ENCODE measurements at places on chromosomes 1 and 21.
A peak's percentile ranks its signal among the peaks of the same experiment; 100 is the strongest.

GRCh38 chr1:162535501-162535900 is 26.0 kb upstream of the UAP1 start:
- DNase-seq, result no peak

DNA sequence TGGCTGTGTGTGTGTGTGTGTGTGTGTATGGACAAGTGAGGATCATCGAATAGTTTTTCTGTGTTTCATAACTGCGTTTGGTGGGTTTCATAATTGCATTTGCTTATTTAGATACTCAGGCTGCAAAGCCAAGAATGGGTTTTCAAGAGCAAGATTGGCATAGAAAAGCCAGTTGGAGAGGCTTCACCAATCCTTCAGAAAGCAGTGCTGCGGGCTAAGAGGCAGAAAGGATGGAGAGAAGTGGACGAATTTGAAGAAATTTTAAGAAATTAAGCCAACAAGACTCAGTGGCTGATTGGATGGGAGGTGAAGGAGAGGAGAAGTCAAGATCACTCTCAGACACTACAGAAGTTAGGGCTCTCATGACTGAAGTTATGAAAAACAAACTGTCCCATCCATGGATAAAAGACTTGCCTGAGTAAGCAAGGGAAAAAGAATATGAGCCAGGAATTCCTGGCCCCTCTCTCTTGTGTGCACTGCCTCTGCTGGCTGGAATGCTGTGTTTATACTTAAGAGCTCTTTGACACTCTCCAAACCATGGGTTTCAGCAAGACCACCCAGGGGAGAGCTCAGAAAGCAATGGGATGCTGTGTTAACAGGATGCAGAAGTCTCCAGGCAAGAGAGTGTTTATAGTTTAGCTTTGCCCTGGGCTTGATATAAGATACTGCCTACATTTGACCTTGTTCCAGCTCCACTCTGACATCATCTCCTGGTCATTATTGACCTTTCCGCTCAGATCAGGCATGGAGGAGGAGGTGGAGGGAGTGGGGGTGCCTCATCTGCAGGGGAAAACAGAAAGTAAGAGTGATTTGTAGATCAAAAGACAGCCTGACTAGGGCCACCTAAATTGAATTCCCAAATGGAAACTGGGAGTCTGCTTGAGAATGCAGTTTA is 232.0 kb upstream of the PLXNA2 start:
- no peak for DNase-seq

- no peak for DNase-seq
Observed at GRCh38 chr1:113536182-113536780, 146.0 kb downstream of the MAGI3 start.

GRCh38 chr21:43467785-43468184 is 40.9 kb upstream of the SIK1 start:
- peak; percentile 1 for DNase-seq

- DNase-seq, result no peak
Observed at GRCh38 chr1:65387821-65388220, 32.6 kb upstream of the LEPR start.

DNA sequence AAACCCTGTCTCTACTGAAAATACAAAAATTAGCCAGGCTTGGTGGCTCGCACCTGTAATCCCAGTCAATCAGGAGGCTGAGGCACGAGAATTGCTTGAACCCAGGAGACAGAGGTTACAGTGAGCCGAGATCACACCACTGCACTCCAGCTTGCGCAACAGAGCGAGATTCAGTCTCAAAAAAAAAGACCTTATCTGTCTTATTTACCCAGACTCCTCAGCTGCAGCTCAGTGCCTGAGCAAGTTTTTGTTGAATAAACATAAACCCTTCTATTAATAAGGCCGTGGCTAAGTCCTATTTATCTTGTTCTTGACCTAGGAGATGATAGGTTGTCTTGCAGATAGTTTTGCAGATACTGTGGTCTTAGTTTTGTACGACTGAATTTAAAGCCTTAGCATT is 136.4 kb upstream of the TMEM51 start:
- no peak for DNase-seq

- DNase-seq, result no peak
Observed at GRCh38 chr1:116495535-116495934, 75.3 kb downstream of the CD58 start.

- no peak for DNase-seq
Observed at GRCh38 chr1:79785964-79786363, 779.4 kb upstream of the ADGRL4 start.

DNA sequence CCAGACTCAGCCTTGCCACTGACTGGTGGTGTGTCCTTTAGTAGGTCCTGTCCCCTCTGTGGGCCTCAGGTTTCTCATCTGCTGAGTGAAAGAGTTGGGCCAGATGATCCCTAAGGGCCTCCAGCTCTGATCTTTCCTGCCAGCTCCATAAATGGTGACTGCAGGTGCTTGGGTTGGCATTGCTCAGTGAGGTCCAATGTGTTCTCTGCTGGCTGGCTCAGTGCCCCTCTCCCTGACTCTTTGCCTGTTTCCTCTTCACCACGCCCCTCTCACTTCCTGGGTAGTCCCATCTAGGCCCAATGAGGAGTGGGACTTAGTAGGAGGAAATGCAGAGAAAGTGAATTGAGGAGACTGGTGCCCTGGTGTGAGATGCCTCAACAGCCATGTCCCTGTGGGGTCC is 36.6 kb downstream of the UBE2T start:
- DNase-seq, result no peak

- no peak for DNase-seq
Observed at GRCh38 chr1:110708974-110709440, 34.3 kb upstream of the KCNA3 start.

GRCh38 chr21:16535626-16536025 is 805.8 kb downstream of the USP25 start:
- no peak for DNase-seq

GRCh38 chr1:153683854-153684253 is 5.4 kb downstream of the NPR1 start:
- DNase-seq, result no peak

DNA sequence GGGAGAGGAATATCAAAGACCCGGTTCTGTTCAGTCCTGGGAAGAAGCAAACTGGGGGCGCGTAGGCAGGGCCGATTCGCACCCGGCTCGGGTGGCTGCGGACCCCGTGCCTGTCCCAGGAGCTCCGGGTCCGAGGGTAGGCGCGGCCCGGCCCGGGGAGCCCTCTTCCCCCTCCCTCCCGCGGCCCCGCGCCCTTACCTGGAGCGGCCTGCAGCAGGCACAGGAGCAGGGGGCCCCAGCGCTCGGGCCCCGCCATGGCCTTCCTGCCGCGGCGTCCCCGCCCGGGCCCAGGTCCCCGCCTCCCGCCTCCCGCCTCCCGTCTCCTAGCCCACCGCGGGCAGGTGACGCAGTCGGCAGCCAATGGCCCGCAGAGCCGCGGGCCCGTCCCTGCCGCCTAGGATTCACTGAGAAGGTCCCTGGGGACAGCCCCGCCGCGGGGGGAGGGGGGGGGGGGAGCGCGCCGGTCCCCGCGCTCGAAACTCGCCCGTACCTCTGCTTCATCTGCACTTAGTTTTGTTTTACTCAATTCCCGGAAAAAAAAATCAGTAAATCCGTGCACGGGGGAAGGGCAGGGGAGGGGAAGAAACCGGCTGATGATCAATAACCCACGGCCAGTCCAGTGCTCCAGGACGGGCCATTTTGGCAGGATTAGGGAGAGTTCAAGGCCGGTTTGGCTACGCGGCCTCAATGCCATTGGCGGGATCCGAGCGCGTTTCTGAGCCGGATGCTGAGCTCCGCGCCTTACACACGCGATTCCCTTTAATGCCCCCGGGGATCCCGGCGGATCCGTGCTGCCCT is at the start of gene IFNLR1:
TSS of gene IFNLR1 (minus strand) at position 297 of the 798 bp plus-strand sequence. CDS start at position 256, 41 bp downstream.
- DNase-seq, result peak; percentile 57

DNA sequence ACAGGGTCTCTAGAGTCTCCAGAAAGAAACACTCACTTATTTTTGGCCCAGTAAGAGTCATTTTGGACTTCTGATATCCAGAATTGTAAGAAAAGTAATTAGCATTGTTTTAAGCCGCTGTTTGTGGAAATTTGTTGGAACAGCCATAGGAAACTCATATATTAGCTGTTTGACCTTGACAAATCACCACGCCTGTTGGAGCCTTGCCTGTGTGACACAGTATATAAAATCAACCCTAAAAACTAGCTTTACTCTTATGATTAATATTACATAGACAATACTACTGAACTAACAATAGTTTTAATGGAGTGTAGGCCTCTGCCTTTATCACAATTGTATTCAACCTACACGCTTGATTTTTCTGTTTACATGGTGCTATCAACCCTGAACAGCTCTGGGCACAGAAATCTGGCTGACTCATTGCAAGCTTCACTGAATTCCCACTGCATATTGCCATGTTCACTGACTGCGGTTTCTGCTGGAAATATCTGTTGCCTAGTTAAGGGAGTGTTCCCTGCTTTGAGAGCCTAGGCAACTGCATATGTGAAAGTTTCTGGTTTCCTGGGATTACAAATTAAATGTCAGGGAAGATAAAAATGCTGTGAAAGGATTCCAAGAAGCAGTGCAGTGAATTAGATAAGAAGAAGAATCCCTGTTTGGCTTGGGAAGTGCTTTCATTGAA is 419.5 kb upstream of the DEPDC1 start:
- DNase-seq, result no peak

DNA sequence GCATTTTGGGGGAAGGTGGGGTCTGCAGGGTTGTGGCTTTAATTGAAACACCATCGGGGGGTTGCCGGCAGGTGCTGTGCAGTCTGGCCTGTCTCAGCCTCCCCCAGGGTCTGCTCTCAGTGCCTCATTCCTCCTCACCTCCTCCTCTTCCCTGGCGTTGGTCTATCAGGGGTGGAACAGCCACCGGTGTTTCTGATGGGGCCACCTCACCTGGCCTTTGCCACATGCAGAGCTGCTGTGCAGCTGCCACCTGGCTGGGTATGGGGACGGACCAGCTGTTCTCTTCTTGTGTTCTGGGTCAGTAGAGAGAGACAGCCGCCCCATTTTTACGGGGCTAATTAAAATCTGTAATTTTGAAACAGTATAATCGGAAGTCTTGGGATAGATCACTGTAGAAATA is 53.9 kb downstream of the SPSB1 start:
- no peak for DNase-seq

DNA sequence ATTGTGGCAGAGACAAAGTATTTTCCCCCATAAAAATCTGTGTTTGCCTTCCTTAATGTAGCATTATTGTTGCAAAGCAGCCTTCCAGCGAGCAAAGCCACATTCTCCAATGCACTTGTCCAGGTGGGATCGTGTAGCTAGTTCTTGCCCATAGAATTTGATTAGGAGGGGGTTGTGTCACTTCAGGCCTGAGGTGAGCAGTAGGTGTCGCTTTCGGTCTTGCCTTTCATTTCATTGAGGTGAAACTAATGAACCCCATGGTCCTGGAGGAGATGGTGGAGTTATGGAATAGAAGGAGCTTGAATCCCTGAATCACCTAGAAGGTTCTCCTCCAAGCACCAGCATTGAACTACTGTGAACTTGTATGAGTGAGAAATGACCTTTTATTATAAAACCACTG is 318.9 kb upstream of the PBX1 start:
- DNase-seq, result no peak

- no peak for DNase-seq
Observed at GRCh38 chr1:87061742-87062156, 147.3 kb downstream of the HS2ST1 start.

- DNase-seq, result no peak
Observed at GRCh38 chr1:9881838-9882249, 28.2 kb downstream of the CTNNBIP1 start.

DNA sequence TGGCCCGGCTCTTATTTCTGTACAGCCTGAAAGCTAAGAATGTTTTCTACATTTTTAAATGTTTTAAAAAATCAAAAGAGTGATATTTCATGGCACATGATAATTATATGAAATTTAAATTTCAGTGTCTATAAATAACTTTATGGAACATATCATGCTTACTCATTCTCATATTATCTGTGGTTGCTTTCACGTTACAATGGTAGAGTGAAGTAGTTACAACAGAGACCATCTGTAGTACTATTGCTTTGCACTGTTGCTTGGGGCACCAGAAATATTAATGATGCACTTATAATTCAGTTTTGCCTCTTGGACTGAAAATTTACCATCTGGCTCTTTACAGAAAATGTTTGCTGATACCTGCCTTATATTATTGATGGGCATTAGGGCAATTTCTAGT is 481.6 kb downstream of the PLPP3 start:
- DNase-seq, result no peak

DNA sequence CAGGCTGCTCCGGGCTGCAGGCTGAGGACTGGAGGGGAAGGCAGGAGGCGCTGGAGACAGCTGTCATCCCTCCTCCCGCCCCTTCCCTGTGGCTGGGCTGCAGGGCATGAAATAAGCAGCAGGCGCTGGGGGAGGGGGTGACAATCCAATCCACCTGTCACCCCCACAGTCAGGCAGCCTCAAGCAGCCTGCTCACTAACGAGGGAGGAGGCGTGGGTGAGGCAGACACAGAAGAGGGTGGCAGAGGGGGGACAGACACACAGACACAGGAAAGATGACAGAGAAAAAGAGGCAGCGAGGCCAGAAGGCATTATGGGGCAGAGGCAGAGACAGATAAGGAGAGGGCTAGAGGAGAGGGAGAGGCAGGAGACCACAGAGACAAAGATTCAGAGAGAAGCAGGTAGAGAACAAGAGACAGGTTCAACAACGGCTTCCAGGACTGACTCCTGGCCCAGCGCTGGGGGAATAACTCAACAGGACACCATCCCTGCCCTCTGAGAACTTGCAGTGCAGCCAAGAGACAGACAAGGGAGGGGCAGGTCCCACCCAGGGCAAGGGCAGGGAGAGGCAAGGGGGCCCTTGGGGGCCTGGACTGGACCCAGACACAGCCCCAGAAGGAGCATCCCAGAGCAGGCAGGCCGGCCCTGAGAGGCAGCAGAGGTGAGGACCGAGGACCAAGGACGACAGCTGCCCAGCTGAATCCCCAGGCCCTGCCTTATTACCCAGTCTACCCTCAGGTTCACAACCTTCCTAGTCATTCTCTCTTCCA is 11.2 kb downstream of the MEF2D start:
- DNase-seq, result peak; percentile 52

- DNase-seq, result no peak
Observed at GRCh38 chr1:247077876-247078257, 744 bp downstream of the ZNF670 start.

- DNase-seq, result peak; percentile 45
Observed at GRCh38 chr1:234980645-234981396, 147.8 kb downstream of the TOMM20 start.

- DNase-seq, result no peak
Observed at GRCh38 chr1:89553157-89553556, 28.5 kb downstream of the LRRC8B start.

GRCh38 chr1:8212580-8213031 is 105.3 kb upstream of the SLC45A1 start:
- no peak for DNase-seq

Measured in activated gamma-delta T cell treated with Interleukin-2 at 50 U/mL for 16 hours (primary cell).